ENCODE measurements at places on chromosomes 2 and 18.

DNA sequence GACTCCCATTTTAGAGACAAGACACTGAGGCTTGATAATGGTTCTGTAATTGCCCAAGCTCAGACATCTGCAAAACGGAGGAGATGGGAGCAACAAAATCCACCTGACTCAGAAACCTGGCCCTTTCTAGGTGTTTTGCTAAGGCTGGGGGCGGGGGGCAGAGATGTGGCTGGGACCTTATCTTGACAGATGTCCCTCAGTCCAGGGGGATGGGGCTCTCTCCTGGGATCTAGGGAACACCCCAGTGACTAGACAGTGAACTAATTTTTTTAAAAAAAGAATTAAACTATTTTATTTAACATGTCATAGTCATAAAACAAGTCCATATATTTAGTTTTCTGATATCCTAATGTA lies 32.0 kb upstream of the HAAO start:
- DNase-seq = no peak

GRCh38 chr2:234595829-234596228 lies 98.9 kb upstream of the ARL4C start:
- no peak for DNase-seq

DNA sequence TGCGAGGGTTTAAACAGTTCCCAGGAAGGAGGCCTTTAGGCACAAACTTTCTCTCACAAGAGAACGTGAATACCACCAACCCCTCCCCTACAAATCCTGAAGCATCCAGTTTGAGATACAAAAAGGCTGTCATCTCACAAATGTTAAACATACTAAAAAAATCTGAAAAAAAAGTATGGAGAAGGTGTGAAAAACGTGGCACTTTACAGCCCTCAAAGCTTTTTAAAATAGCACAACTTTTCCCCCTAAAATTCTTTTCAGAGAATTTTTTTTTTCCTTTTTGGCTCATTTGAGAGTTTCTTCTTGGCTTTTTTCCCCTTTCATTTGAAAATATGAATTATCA lies 10.1 kb downstream of the ZEB2 start:
- DNase-seq = no peak

DNA sequence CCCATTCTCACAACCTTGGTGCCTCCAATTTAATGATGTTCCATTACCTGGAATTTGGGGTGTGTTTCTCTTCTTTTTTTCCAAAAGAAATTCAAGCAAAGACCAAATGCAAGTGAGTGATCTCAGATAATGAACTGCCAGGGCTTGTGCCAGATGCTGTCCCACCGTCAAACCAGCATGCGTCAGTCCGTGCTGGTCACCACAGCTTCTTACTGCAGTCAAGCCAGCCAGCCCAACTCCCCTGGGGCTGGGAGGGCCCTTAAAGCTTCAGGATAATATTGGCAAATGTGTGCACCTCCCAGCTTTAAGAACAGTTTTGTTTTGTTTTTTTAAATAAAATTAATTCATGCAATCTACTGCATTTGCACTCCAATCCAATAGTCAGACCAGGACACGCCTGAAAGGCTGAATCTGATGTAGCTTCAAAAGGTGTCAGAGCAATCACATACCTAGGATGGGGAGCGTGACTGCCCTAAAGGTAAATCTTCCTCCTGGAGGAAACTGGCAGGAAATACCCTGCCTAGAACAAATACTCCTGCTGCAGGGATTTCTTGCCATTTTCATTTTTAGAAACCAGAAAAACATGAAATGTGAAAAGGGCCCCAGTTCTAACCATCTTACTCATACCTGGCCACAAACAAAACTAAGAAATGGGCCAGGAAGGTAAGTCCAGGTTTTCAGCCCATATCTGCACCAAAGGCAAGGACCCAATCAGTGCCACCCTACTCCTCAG lies 26.8 kb upstream of the SP3 start:
- no peak for DNase-seq

GRCh38 chr18:23857756-23858155 lies 156.8 kb upstream of the TTC39C start:
- no peak for DNase-seq

All from frontal cortex (tissue), 4 donors.